ENCODE measurements at places on chromosomes 3 and 15.
A peak's percentile ranks its signal among the peaks of the same experiment; 100 is the strongest.

DNA sequence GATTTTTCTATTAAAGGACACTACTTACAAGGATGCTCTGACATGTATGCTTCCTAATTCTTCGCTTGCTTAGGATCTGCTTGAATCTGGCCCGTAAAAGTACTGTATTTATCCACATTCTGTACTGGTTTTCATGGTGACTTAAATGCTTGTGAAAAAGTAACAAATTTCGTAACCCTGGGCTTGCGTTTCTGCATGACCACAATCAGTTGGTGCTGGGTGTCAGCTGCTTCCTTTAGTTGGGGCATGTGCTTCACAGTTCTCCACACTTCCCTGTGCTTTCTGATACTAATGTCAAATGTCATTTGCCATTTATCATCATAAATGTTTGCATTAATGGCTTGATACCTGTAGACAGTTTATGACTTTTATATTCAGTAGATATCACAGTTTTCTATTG is 218.4 kb upstream of the MLF1 start:
- DNase-seq: peak; percentile 11

GRCh38 chr15:60043744-60044435 is 39.8 kb downstream of the FOXB1 start:
- DNase-seq: no peak

- no peak for DNase-seq
These were observed 8.8 kb upstream of the CPOX start for GRCh38 chr3:98602078-98602678.

DNA sequence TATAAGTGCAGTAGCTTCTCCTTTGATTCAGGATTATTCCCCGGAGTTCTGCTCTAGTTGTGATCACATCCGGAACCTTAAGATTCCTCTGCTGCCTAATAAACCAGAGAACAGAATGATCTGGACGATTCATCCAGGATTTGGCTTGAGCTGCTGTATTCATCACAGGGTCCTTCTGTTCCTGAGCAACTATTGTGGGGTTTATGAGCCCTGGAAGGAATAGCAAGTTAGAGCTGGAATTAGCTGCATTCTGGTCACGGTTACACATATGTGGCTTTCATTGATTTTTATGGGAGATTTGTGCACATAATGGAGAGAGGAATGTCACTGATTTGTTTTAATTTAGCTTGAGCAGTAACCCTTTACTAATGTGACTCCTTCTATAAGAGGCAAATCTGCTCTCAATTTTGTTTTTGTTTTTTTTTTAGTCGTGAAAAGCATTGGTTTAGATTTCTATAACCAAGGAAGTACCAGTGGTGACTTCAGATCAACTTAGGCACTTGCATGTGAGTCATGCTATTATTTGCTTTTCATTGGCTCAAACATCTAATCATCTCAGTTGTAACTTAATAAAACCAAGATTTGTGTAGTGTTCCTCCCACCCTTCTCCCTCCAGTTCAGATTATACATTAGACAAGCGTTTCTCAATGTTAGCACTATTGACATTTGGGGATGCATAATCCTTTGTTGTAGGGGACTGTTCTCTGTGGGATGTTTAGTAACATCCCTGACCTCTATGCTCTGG is 148.5 kb downstream of the OTOL1 start:
- no peak for DNase-seq

GRCh38 chr3:37993820-37994638 is 3.4 kb downstream of the VILL start:
- DNase-seq: peak; percentile 79

- DNase-seq: no peak
These were observed 217.0 kb downstream of the ZNF621 start for GRCh38 chr3:40741729-40742128.

DNA sequence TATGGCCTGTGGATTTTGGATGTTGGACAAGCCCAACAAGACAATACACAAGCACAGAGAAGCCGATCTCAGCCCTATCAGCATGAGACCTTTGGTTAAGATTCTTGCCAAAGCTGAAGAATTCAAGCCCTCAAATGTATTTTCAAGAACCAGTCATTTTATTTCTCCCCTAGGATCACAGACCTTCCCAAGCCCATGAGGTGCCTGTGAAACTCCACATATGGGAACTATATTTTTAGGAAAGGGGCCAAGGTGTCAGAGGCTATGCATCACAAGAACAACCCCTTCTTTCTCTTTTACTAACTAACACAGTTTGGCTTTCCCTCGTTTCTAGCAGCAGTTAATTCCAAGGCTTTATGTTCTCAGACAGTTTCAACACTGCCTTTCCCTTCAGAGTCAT is 364.5 kb downstream of the MAGI1 start:
- no peak for DNase-seq

- peak; percentile 64 for DNase-seq
These were observed 18.7 kb upstream of the HDAC11 start for GRCh38 chr3:13461169-13462124.

- no peak for DNase-seq
These were observed 103.2 kb downstream of the SST start for GRCh38 chr3:187567021-187567420.

- peak; percentile 88 for DNase-seq
These were observed 10.8 kb upstream of the VPS33B start for GRCh38 chr15:91032919-91033803.

GRCh38 chr3:170023165-170023564 is 14.6 kb upstream of the GPR160 start:
- DNase-seq: no peak

- no peak for DNase-seq
These were observed 42.4 kb downstream of the CHAC1 start for GRCh38 chr15:40995656-40996055.

DNA sequence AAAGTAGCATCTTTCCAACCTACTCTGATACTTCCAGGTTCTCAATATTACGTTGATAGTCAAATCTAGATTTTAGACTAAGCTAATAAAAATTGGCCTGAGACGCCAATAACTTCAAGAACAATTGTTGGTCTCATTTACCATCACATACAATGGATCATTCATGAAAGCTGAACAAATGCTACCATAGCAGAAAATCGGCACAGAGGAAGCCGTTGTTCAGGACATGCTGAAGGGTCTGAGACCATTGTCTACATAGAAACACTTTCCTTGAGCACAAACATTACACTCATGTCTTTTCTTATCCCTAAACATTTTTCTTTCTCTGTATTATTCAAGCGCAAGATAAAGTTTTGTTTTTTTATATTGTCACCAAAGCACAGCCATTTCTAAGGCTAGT is 37.2 kb upstream of the FHIT start:
- DNase-seq: no peak

- no peak for DNase-seq
These were observed 34.2 kb downstream of the ALS2CL start for GRCh38 chr3:46659285-46659684.

GRCh38 chr15:74892313-74892712 is 2.5 kb downstream of the MPI start:
- DNase-seq: peak; percentile 54

- no peak for DNase-seq
These were observed 23.6 kb upstream of the DUSP7 start for GRCh38 chr3:52079958-52080357.

DNA sequence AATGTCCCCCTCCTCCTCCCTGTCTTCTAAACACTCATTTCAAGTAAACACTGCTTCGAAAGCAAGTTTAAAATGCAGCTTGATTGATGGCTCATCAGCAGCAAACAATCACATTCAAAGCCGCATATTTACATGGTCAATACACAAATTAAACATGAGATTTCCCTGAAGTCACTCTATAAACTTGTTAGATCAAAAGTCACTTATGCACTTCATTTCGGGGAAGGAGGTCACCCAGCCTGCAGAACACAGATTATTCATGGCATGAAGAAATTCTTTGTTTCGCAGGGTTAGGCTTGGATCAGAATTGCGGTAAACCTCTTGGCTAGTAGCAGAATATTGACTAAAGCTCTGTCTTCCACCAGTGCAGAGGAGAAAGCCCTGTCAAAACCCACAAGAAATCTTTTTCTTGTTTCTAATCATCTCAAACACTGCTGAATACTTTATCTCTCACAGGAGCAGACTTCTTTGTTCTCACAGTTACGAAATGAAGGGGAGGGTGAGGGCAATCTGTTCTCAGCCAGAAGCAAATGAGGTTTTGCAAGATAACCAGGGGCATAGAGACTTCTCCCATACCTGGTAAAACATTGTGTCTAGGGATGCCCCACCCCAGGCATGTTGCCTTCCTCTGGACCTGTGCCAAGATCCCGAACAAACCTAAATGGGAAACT is 133.3 kb upstream of the CHL1 start:
- no peak for DNase-seq

- no peak for DNase-seq
These were observed 325.8 kb upstream of the IGF1R start for GRCh38 chr15:98322581-98322980.

GRCh38 chr3:190323246-190323626 is 990 bp upstream of the CLDN1 start:
- DNase-seq: no peak

- DNase-seq: no peak
These were observed 3.6 kb downstream of the PLIN1 start for GRCh38 chr15:89675606-89676005.

- DNase-seq: no peak
These were observed 52.0 kb downstream of the PLCL2 start for GRCh38 chr3:16936676-16937230.

GRCh38 chr3:11613851-11614487 is 29.7 kb downstream of the VGLL4 start:
- no peak for DNase-seq
